AG20443 (cell line): ENCODE measurements at places on chromosomes 11 and 22.

DNA sequence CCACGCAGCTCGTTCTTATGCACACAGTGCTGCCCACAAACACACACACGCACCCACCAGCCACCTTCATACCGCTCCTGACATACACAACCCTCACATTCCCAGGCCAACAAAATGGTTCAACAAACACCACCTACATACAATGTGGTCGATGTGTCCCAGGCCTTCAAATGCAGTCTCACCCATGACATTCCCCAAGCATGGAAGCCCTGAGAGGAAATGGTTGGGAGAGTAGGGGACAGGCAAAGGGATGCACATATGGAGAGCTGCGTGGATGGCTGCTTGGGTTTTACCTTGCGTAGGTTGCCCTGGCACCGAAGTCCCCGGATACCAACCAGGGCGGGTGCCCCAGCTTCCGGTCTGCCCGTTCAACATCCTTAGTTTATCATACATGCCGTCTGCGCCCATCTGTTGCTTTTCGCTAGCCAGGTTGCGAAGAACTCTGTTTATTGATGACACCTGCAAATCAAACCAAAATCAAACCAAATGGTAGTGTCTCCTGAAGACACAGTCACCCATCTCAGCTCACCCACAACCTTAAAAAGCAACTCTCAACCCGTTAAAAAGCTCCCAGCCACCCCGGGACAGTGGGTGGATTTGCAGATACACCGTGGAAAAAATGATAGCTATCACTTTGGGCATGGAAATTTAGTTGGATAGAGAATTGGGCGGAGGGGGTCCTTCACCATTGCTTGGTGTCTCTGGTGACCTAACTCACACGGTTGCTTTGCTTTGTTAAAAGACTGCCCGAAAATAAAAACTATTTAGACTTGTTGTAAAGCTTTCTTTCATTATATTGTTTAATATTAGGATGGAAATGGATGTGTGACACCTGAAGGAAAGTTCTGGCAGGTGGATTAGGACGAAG is 10.5 kb downstream of the PAX6 start:
- DNase-seq: no peak

DNA sequence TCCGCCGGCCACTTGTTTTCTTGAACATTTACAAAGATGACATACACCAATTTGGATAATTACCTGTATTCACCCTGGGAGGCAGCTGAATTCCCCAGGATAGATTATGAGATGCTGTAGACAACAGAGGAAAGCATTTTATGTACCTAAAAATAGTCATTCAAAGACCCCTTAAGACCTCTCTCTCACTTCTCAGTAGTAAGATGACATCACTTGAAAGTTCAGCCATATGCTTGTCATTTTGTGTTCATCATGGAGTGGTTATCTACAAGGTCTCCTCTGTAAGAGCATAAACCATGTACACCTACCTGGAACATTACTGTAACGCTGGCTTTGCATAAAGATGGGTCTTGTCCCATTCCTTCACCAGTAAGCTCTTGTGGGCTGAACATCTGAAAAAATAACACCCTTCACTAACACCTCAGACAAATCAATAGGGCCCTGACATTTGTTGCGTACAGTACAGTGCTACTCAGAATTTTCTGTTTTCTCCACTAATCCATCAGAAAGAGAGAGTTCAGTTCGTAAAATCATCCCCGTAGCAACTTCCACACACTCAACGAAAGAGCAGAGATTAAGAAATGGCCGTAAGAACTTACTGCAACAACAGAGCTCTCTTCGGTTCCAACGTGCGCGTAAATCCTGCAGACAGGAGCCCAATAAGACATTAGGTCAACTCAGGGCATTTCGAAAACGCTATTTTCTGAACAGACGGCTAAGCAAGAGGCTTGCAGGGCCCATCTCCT is 15.6 kb upstream of the WDR74 start:
- no peak for DNase-seq

DNA sequence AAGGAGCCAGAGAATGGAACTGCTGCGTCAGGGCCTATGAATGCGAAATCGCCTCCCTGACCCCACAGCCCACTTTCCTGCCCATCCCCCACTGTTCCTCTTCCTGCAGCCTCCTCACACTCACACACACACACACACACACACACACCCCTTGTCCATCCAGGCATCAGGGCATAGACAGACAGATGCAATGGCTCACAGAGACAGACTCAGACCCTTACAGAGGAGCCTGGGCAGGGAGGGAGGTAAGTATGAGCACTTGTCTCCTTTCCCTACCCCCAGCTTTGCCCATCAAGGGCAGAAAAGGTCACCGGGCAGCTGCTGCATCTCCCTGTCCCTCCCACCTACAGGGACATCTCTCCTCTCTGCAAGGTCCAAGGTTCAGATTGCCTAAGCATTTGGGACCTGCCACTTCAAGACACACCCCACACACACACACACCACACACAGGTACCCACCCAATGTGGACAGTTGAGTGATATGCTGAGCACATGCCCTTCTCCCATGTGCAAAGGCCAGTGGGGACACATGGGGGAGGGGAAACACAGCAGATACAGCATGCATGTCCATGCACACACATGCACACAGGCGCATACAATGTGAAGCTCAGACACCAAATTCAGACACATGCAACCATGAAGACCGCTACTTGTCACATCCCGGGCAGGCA is 2.0 kb upstream of the NRXN2 start:
- DNase-seq: no peak

DNA sequence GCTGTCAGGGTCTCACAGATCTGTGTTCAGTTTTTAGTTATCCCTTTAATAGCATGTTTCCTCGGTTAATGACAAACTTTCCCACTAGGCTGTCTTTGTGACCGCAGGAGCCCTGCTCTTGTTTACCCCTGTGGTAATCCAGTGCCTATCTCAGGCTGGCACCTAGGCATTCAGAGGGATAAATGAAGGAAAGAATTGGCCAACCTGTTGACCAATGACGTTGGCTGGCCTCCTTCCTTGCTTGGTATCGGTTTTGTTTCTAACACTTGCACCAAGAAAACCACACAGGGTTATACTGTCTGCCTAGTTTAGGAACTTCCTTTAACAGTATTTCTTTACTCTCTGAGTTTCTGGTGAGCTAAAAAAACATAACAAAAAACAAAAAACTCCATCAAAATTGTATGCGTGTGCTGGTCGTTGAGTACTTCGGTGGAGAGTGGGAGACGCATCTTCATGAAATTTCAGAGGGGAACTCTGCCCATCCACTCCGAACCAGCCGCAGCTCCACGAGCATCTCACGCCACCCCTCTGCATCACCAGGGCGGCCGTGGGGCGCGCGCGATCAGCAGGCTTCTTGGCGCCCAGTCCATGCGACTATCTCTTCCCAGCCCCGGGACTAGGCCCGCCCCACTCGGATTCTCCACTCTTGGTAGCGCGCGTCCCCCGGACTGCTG is 563 bp upstream of the ENDOD1 start:
- no peak for DNase-seq

DNA sequence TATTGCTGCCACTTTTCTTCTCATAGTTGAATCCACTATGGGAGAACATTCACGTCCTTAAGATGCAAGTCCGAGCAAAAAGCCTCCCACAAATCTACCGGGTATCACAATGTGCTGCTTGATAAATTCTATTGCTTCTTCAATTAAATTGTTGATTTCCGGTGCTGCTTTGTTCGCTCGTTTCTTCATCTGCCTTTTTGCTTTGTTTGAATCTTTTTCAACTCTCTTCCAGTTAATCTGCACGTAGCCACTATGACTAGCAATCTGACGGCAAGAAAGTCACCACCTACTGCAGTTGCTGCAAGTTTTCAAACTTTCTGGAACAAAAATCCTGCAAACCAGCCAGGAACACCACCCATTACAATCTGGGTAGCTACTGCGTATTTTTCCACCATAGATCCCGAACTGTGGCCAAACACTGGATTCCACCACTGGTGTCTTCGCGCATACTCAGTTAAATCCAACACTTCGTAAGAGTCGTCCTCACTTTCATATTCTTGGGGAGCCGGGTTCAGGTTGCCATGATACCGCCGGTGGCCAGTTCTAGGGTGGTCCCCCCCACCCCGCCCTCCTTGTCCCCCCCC is 59.1 kb downstream of the CLMP start:
- no peak for DNase-seq

- DNase-seq: no peak
These were observed 37.6 kb upstream of the KLHL35 start for GRCh38 chr11:75470476-75471080.

DNA sequence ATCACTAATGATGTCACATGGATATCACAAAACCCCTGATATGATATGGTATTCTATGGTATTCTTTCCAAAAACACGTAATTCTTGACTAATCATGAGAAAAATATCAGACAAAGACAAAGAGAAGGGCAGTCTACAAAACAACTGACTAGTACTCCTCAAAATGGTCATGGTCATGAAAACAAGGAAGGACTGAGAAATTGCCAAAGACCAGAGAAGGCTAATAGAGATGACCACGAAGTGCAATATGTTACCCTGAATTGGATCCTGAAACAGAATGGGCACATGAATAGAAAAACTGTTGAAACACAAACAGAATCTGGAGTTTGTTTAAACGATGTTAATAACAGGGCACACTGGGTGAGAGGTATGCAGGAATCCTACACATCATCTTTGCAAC is 10.2 kb downstream of the CKAP5 start:
- DNase-seq: no peak

- DNase-seq: peak; percentile 46
These were observed 6.8 kb upstream of the GGA1 start for GRCh38 chr22:37601540-37602442.

GRCh38 chr11:71580057-71581003 is 2.3 kb downstream of the KRTAP5-11 start:
- peak; percentile 77 for DNase-seq

- no peak for DNase-seq
These were observed 131.9 kb downstream of the SHANK2 start for GRCh38 chr11:71120471-71120896.

DNA sequence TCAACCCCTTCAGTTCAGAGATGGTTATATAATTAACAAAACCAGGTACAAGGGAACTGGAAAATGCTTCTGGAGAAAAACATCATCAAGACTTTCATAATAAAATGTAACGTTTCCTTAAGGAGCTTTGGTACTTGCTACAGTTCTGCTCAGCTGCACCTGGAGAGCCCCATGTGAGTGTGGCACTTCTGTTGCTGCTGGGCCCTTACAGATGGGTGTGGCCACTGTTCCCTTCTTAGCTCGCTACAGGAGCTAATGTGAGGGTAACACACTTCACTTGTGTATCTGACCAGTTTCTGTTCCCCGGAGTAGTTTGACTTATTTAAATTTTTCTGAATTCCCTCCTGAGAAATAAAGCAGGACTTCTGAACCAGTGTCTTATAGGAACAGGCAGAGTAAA is 4.0 kb downstream of the POU2AF3 start:
- DNase-seq: no peak

DNA sequence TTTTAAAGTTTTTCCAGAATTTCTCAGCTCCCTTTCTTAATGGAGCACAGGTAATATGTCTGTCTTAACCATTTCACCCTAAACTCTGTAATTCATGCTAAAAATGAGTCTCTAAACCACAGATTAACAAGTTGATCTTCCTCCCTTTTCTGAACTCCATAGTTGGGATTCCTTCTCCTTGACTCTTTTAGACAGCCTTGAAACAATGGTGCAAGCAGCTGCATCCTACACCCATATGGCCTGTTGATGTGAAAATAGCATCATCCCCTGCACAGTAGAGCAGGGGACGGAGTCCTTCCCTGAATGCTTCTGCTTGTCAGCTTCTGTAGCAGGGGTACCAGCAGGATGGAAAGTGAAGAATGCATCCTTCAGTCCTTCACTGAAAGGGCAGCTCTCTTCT is 192.8 kb upstream of the SORL1-AS1 start:
- DNase-seq: peak; percentile 35

- no peak for DNase-seq
These were observed 22.8 kb upstream of the UVRAG start for GRCh38 chr11:75792127-75792731.

DNA sequence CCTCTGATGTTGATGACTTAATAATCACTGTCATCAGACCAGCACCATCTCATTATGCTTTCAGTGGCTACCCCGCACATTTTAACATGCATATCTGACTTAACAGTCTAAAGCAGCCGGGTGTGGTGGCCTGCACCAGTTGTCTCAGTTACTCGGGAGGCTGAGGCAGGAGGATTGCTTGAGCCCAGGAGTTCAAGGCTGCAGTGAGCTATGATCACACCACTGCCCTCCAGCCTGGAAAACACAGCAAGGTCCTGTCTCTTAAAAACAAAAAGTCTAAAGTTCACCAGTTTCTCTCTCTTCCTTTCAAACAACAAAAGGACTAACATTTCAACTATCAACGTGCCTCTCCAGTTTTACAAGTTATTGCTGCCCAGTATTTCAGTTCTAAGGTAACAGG is 55.3 kb upstream of the GAB2 start:
- no peak for DNase-seq
